ENCODE measurements at places on chromosomes 1 and 21.
A peak's percentile ranks its signal among the peaks of the same experiment; 100 is the strongest.

DNA sequence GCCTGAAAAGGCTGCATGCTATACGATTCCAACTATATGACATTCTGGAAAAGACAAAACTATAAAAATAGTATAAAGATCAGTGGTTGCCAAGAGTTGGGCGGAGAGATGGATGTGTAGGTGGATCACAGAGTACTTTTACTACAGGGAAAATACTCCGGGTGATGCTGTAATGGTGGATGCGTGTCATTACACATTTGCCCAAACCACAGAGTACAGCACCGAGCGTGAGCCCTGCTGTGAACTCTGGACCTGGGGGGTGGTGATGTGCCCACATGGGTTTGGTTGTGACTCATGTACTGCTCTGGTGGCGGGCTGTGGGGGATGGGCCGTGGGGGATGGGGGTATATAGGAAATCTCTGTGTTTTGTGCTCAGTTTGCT lies 162.7 kb upstream of the COL6A1 start:
- DNase-seq: no peak

DNA sequence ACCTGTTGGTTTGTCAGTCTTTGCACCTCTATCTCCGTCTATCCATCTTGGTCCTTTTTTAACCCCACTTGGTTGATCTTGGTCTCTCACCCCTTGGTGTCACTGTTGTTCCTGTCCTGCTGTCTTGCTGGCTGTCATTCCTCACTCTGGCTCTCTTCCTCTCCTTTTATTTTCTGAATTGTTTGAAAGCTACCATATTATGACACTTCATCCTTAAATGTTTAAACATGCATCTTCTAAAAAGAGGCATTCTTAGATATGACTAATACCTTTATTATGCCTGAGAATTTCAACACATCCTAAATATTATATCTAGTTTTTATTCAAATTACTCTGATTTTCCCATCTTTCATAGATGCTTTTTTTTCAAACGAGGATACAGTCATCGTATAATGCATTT lies 37.0 kb downstream of the BACH1 start:
- DNase-seq: no peak

GRCh38 chr1:79362470-79362869 lies 355.9 kb upstream of the ADGRL4 start:
- DNase-seq: no peak

- no peak for DNase-seq
Observed at GRCh38 chr1:114088392-114089299, 65.0 kb downstream of the SYT6 start.

GRCh38 chr21:45580576-45581321 lies 38.5 kb upstream of the SLC19A1 start:
- DNase-seq: no peak

GRCh38 chr21:20023193-20023592 lies 975.0 kb upstream of the NCAM2 start:
- DNase-seq: no peak

- DNase-seq: no peak
Observed at GRCh38 chr1:86508583-86508969, 38.3 kb upstream of the CLCA4 start.

GRCh38 chr1:38991638-38992411 lies 749 bp downstream of the AKIRIN1 start:
- peak; percentile 11 for DNase-seq

GRCh38 chr1:192407206-192407605 lies 90.4 kb downstream of the RGS21 start:
- no peak for DNase-seq

DNA sequence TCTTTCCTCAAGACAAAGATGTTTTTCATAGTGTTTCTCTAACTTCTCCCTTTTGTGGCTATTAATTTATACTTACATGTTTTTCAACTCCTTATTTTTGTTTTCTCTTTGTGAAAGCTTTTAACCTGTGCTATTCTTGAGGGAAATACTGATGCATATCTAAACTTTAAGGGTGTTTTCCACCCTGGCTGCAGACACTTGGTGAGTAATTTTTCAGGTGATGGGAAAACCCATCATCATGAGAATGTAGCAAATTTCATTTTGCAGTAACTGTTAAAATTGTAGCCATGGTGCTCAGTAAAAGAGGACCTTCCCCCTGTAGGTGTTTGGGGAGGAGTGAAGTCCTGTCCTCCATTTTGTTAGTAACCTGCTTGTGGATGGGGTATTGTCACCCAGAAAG lies 124.2 kb downstream of the LIPI start:
- DNase-seq: no peak

DNA sequence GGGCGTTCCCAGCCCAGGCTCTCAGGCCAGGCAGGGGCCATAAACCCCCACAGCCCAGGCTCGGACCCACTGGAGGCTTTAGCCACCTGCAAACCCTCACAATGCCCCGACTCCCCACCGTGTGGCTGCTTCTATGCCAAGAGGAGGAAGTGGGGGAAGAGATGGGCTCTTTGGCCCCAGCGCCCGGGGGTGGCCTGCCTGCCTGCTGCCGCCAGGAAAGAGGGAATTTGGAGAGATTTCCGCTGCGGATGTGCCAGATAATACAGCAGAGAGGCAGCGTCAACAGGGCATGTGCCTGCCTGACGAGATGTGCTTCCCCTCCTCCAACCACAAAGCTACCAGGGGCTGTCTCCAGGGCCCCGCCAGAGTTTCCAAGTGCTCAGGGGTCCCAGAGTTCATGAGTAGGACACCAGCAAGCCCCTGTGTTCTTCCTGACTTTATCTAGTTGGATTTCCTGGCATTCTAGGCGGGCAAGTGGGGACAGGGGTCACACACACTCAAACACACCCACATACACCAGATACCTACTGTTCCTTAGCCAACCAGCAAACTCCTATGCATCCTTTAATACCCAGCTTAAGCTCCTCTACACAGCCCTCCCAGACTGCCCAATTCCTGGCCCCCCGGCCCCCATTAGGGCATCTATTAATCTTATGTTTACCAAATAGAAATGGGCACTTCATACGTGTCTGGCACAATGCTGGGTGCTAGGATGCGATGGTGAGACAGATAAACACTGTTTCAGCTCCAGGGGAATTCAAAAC lies 14.1 kb downstream of the EPHA2 start:
- no peak for DNase-seq

All from naive thymus-derived CD8-positive, alpha-beta T cell (primary cell).